ENCODE measurements at places on chromosomes 6 and 20.
A peak's percentile ranks its signal among the peaks of the same experiment; 100 is the strongest.

GRCh38 chr6:131017962-131018361 is 45.1 kb downstream of the EPB41L2 start:
- DNase-seq = no peak

GRCh38 chr6:36546920-36547645 is at the start of gene STK38:
Gene STK38 (minus strand): TSS chr6:36547479. CDS start chr6:36540202, 7,277 bp downstream.
- DNase-seq = peak; percentile 85

DNA sequence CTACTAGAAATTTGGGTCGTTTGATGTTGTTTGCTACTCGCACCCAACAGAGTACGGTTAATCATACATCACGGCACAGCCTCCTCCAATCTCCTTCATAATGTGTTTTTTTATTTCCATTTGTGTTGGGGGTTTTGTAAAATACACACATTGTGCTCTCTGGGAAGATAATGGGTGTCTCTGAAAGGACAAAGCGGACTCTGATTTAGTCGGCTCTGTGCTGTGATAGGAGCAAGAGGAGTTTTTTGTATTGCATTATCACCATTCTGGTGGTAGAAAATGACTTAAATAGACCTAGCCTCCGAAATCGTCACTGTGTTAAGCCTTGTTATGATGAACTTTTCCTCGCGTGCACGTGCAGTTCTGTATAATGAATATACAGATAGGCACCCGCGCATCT is 196.3 kb downstream of the CDH4 start:
- DNase-seq = no peak

DNA sequence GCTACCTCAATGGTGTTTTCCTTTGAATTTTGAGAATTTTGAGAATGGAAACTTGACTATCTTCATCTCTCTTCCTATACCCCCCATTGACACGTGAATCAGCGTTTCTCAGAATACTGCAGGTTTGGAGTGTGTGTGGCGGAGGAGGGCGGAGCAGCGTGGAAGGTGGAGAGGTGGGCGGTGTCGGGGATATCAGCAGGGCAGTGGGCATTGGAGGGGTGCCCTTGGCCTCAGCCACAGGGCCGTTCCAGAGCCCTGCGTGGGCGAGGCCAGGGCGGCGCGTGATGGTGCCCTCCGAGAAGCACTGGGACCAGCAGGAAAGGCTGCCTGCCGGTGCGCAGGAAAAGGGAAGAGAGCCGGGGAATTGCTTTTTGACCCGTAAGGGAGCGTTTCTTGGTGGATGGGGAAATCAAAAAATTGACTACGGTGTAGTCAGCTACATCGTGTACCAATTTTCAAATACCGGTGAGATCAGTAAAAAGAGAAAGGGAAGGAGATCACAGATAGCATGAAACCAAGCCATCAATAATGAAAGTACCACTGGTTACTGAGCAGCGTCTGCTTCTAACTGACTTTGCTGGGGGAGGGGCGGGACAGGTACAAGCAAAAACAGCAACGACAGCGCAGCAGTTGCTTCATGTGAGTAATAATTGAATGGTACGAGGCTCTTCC is 82.7 kb upstream of the DUSP22 start:
- peak; percentile 64 for DNase-seq

DNA sequence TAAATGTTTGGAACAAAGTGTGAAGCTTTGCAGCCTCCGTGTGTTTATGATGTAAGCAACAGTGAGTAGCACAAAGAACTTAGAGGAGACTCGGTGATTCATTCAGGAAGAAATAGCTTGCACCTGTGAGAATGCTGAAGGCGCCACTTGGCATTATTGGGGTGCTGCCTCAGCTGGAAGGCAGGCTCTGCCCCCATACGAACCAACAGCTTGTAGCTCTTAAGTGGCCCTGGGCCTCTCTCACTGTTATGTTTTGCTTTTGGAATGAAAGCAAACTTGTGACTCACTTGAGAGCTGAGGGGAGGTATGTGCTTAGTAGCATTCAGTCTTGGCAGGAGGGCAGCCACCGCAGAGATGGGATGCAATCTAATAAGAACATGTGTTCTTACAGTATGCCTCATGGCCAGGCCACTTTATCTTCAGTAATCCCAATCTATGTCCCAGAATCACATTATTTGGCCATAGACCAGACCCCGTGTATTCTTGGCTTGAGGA is 310.7 kb downstream of the EYA4 start:
- DNase-seq = no peak

DNA sequence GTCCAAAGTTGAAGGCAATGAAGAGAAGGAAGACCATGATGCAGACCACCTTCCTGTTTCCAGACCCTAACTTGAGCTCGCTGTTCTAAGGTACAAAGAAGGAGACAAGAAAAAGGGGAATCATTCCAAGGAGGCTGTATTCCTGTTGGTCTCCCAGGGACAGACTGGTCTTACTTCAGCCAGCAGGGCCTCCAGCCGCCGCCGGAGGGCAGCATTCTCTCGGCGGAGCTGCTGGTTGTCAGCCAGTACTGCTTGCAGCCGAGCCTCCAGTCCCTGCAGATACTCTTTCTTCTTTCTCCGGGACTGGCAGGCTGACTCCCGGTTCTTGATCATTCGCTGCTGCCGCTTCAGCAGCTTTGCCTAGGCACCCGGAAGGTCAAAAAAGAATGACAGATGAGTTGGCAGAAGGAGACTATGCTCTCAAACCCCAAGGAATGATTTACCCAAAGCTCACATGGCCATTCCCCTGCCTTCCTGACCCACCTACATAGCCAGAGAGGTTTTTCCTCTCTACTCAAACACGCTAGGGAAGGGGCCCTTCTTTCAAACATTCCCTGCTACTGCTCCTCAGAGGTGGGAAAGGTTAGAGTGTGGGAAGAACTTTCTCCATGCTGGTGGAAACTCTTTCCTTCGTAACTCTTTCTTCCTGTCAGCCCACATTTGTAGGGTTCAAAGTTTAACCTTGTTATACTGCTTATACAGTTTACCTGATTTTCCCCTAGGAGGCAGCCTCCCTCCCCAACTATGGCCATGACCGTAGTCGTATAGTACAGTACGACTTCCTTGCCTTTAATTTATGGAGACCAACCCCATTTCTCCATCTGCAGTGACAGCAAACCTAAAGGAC is 9.0 kb downstream of the ATF6B start:
- DNase-seq = peak; percentile 44

- DNase-seq = no peak
Measured at GRCh38 chr20:42846784-42847490, 342.8 kb downstream of the PTPRT start.

DNA sequence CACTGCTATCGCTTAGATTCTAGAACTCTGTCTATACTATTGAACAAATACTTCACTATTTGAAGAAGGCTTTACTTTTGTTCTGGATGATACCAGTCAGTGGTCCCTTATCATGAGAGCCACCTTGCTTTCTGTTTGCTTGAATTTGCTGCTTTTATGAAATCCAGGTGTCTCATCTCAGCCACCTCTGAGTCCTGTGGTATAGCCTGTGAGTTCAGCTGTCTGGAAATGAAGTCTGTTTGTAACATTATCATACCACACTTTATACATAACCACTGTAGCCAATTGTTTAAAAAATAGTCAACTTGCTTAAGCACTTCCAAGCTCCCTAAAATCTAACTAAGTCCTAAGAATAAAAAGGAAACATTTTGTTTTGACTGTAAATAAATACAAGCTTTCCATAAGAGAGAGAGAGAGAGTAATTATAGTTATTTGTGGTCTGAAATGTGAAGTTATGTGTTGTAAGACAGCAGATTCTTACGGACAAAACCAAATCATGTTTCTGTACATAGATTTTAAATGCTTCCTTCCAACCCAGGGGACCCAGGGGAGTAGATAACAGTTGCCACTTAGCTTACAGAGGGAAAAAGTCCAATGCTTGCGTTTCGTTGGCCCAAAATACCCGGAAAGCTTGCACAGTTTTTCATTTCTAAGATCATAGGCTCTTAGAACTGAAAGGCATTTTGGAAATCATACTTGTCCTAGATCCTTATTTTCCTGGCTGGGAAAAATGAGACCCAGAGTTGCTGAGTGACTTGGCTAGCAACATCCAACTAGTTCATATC is 1107.8 kb upstream of the FLRT3 start:
- no peak for DNase-seq

GRCh38 chr6:45592991-45593390 is 215.3 kb upstream of the SUPT3H start:
- DNase-seq = no peak

DNA sequence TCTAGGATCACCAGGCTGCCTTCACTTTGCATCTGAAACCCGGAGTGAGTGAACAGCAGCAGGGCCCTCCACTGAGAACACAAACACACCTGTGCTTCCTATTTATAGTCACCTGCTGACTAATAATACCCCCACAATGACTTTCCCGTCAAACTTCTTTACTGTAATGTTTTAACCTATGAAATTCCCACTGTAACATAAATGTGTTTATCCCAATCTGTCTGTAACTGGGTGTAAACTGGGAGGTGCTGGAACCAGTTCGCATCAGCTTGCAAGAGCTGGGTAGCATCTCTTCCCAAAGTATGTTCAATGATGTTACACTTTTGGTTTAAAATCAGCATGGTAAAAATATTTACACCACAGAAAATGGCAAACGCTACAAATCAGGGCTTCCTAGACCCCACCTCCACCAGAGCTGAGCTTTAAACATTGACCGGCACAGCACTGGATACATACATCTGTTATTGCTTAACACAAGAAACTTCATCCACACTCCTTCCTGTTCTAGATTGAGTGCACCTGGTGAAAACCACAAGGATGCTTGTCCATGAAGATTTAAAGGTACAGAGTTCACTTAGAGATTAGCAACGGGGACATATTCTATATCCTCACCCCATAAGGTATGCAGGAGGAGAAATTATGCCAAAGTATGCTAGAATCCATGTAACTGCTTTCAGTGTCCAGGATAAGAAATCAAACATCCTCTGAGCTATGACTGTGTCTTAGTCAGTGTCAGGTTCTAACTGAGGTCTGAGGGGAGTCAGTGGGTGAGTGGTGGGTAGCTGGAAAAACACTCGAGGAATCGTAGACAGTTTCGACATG is 79.0 kb downstream of the ALDH8A1 start:
- DNase-seq = no peak

DNA sequence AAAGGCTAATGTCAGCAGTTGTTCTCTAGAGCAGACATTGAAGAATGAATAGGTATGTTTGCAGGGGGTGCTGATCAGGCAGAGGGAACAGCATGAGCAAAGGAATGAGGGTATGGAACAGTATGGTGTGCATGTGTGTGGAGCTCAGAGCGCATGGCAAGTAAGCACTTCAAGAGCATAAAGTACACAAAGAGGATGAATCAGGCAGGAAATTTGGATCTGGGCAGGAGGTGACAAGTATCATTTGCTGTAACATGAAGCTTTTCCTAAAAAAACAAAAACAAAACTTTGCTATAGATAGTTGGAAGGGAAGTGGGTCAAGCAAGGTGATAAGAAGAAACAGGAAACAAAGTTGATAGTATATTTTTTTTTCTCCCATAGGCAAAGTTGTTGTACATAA is 746.8 kb downstream of the HDGFL1 start:
- no peak for DNase-seq

DNA sequence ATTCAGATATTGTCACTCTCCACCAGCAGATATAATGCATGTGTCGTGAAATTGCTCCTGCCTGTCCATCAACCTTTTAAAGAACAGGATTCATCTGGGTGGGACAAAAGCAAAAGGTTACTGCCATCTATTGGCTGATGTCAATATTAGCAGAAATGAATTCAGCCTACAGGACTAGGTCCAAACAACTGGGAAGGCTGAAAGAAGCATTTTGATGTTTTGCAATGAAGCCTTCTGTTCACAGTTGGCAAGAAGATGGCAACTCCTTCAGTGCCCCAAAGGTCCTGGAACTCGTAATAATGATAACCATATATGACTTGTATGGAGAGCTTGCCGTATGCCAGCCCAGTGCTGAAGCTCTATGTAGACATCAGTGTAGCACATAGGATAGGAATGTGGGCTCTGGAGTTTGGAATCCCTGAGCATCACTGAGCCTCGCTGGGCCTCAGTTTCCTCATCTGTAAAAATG is 7.5 kb downstream of the BCAS1 start:
- no peak for DNase-seq

GRCh38 chr6:78489874-78490273 is 377.5 kb upstream of the IRAK1BP1 start:
- no peak for DNase-seq

DNA sequence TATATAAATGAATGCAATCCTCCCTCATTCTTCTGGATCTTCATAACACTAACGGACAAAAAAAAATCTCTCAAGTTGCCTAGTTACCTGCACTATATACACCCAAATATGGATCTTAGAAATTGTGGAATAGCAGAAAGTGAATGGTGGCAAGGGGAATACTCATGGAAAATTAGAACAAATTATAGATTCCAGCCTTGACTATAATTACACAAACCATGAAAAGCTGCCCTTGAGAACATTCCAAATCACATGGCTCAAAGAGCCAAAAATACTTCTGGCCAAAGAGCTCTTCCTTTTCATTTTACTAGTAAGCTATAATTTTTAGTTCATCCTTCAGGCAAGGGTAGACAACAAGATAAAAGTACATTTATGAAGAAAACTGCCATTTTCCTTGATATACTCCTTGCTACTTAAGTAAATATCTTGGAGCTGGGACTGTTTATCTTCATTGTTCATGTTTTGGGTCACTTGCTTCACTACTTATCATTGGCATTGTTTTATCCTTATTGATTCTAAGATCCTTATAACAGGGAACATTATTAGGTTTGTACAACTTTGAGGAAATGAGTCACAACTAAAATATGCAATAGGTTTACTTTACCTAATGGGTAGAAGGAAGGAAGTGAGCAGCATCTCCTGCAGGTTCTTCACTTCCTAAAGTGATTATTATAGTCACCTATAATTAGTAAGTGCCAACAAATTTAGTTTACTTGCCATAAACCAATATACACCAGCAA is 6.4 kb upstream of the MTRES1 start:
- DNase-seq = no peak

GRCh38 chr6:18389479-18389878 is 2.3 kb downstream of the RNF144B start:
- DNase-seq = no peak

- no peak for DNase-seq
Measured at GRCh38 chr6:75098709-75099108, 107.1 kb downstream of the COL12A1 start.

DNA sequence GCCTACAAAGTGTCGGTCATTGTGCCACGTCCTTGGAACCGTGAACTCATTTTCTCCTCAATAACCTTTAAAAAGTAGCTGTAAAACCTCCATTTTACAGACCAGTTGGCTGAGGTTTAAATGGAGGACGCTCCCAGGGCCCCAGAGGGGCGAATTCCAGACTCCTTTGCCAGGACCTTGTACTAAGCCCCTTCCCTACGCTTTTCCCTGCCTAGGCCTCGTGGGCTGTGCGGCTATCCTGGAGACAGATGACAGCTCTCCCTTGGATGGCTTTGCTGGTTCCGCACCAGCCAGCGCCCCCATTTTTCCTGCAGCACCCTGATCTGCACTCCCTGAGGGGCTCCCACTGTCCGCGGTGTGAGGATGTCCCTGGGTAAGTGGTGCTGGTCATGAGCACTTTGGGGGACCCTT is 12.1 kb upstream of the SNHG17 start:
- DNase-seq = no peak

GRCh38 chr6:17429383-17430061 is 36.1 kb downstream of the CAP2 start:
- DNase-seq = no peak

All from stimulated activated CD4-positive, alpha-beta T cell treated with anti-CD3 and anti-CD28 coated beads, Interleukin-15, amount 100 ng/mL, for 48 hours (primary cell).